ENCODE measurements at places on chromosomes 2 and 18.

DNA sequence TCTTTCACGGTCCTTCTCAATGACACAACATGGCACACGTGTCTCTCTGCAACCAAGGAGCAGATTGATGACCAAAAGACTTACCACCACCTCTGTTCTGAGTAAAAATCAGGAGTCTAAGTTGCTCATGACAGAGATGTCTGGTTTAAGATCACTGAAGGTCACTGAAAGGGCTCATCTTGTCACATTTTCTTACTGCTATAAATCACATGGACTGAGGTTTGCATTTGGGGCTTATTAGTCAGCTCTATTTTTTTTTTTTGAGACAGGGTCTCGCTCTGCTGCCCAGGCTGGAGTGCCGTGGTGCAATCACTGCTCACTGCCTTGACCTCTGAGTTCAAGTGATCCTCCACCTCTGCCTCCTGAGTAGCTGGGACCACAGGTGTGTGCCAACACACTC is 19.4 kb downstream of the CFLAR start:
- DNase-seq = no peak

DNA sequence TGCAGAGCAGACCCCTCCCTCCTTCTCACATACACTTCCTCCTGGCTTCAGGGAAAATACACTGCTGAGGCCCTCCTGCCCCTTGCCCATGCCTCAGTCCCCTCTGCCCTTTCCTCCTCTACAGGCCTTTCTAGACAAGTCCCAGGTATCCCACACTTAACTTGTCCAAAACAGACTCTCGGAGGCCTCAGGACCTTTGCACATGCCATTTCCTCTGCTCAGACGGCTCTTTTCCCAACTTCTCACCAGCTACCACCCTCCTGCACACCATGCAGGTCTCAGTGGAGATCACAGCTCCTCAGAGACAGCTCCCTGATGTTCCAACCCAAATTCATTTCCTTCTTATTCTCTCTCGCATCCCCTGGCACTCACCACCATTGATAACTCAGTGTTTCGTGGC is 11.7 kb downstream of the TBC1D8 start:
- no peak for DNase-seq

DNA sequence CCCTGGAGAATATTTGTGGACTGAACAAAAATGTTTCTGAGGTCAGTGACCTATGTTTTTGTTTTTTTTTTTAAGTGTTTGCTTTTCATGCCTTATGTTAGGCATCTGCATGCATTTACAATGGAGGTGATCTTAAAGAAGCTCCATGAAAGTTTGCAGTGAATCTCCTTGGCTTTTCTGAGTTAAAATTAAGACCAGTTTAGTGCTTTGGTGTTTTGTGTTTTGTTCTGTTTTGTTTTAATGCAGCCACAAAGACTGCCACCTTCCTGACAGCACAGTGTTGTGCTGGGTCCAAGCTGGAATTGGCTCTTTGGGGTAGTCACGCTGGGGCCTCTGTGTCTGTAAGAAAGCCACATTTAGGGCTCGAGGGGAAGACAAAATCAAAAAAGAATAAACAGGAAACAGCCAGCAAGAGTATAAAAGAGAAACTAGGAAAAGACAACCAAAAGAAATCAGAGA is 396.2 kb downstream of the ARHGAP15 start:
- no peak for DNase-seq

- no peak for DNase-seq
Measured at GRCh38 chr18:63604791-63605567, 17.8 kb downstream of the SERPINB13 start.

GRCh38 chr2:115483666-115484065 is 1041.2 kb downstream of the DPP10 start:
- DNase-seq = no peak

DNA sequence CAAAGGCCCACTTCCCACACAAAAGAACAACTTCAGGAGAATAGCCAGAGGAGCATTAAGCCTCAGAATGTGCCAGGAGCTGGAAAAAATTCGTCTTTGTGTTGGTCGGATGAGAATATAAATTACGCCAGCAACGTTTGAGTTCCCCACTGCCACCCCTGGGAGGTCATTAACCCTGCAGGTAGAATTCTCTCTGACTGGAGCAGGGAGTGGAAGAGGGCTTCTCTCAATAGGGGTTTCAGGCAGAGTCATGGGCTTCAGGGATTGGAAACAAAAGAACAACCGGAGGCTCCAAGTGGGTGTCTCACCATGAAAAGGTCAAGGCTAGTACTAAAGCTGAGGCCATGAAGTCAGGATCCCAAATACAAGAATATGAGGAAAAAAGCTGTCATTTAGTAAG is 69.0 kb upstream of the DDX18 start:
- DNase-seq = no peak

- no peak for DNase-seq
Measured at GRCh38 chr2:96831679-96832078, 12.1 kb downstream of the ANKRD23 start.

GRCh38 chr2:8441986-8442385 is 239.9 kb upstream of the ID2 start:
- no peak for DNase-seq

GRCh38 chr18:56402872-56403516 is 235.4 kb downstream of the TXNL1 start:
- no peak for DNase-seq

DNA sequence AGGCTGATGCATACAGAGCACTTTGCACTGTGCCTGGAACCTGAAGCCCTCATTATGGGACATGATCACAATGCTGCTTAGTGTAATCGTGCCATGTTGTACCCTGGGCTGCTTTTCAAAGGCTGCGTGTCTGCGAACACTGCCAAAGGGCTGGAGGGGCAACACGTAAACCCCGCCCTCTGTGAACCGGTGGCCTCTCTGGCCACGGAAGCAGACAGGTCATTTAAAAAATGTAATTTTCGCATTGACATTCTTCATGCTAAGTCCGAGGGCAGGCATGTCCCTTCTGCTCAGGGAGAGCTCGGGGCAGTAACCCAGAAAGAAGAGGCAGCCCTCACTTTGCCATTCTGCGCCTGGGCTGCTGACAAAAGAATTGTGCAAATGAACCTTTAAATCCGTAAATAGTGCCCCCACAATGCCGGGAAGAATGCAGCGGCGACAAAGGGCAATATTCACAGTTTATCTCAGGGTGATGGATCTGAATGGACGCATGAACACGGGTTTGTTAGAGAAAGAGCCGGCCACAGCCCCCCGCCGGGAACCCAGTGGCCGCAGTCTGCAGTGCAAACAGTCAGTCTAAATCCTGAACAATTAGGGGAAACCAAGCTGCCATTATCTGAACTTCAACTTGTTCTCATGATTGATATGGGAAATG is 226.1 kb downstream of the MYCN start:
- DNase-seq = no peak

DNA sequence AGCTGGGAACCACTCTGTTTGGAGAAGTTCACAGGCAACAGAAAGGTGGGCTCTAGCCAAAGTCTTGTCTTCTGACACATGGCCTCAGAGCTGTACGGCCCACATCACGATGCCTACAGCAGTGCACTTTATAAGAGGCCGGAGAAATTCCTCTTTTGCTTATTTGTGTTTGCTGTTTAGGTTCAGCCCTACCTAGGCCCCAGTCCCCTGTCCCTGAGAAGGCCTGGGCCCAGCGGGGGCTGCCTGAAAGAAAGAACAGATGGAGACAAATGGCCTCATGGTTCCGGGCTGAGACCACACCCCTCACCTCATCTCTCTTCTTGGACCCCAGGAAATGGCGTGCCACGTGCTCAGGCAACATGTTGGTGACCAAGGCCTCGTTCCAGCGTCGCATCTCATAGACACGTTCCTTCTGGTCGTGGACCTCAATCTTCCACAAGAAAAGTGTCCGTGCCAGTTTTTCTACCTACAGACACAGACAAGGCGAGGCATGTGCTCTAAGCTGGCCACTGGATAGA is 30.9 kb downstream of the CENPO start:
- DNase-seq = no peak

DNA sequence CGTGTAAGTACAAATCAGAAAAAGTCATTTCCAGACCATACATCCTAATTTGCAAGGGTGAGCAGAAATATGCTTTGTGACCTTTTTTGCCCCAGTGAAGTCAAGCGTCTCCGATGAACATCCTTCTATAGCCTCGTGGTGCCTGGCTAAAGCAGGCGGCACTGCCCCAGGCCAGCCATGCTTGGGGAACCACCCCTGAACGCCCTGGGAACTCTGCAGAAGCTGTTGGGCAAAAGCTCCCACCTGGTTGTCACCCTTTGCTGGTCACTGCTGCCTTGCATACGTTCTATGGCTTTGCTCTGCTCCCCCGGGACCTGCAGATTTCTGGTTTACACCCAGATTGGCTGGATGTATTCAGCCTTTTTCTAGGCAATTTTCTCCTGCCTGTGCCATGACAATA is 256.4 kb downstream of the SS18 start:
- DNase-seq = no peak

GRCh38 chr2:150473767-150474166 is 13.7 kb downstream of the RND3 start:
- DNase-seq = no peak

GRCh38 chr2:61471905-61472805 is 1.3 kb upstream of the USP34 start:
- no peak for DNase-seq

Data from stimulated activated CD8-positive, alpha-beta memory T cell treated with anti-CD3 and anti-CD28 coated beads, Interleukin-7, amount 100 ng/mL, for 4 hours (primary cell).